Pulmonary artery endothelial cell (primary cell): ENCODE measurements at places on chromosomes 2 and 18. TPM values are rescaled to one million over a fixed set of nuclear protein-coding genes. Genes with fewer than 3 reads are reported as not detected.

Gene SH3BP4
- 47.7 and 56.5 TPM in 2 replicates for total RNA-seq

Gene LYG2
- total RNA-seq: not detected in 2 replicates

Gene CFAP210
- total RNA-seq: not detected in 2 replicates

Gene SMYD1
- total RNA-seq: not detected in 2 replicates

Gene SLC9A4
- not detected in 2 replicates for total RNA-seq

Gene RESP18
- total RNA-seq: not detected in 2 replicates

Gene DOCK10
- 21.9 and 25.4 TPM in 2 replicates for total RNA-seq

Gene GNLY
- total RNA-seq: not detected in 2 replicates

Gene DNER
- 0.07 TPM in 2 replicates for total RNA-seq

Gene LCT
- not detected in 2 replicates for total RNA-seq

Gene TCF7L1
- 2.4 and 3.5 TPM in 2 replicates for total RNA-seq

Gene OTOS
- total RNA-seq: not detected in 2 replicates

Gene AAMP
- total RNA-seq: 162 and 199 TPM in 2 replicates

- DNase-seq: no peak
Observed at GRCh38 chr2:28096421-28096820, 205.9 kb downstream of the BABAM2 start.

DNA sequence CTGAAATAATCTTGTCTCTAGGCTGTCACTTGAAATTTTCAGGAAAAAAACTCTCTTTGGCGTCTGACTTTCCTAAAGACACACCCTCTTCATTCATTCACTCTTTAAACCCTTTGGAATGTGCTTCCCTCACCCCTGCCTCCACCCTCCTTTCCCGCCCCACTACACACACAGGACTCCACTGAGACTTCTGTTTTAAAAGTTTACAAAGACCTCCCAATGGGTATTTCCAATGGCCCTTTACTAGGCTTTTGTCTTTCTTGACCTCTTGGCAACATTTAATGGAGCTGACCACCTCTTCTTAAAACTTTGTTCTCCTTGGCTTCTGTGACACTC is 96.1 kb downstream of the RBMS1 start:
- no peak for DNase-seq

DNA sequence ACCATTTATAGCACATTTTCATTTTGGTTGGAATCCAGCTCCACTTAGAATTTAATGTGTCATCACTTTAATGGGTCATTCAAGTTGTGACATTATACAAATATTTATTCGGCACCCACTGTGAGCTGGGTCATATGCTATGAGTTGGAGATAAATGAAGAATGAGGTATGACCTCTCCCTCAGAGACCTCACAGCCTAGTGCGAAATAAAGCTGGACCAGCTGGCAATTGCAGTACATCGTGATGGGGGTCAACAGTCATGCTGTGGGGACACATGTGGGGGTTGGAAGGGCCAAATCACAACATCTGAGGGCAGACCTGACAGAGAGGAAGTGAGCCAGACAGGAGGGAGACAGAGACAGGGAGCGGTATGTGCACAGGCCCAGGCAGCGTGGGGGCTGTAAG is 175.4 kb downstream of the MAIP1 start:
- DNase-seq: no peak

- no peak for DNase-seq
Observed at GRCh38 chr18:79401494-79402208, 5.9 kb downstream of the NFATC1 start.

GRCh38 chr2:44926957-44927356 is 14.5 kb upstream of the SIX3 start:
- DNase-seq: no peak

DNA sequence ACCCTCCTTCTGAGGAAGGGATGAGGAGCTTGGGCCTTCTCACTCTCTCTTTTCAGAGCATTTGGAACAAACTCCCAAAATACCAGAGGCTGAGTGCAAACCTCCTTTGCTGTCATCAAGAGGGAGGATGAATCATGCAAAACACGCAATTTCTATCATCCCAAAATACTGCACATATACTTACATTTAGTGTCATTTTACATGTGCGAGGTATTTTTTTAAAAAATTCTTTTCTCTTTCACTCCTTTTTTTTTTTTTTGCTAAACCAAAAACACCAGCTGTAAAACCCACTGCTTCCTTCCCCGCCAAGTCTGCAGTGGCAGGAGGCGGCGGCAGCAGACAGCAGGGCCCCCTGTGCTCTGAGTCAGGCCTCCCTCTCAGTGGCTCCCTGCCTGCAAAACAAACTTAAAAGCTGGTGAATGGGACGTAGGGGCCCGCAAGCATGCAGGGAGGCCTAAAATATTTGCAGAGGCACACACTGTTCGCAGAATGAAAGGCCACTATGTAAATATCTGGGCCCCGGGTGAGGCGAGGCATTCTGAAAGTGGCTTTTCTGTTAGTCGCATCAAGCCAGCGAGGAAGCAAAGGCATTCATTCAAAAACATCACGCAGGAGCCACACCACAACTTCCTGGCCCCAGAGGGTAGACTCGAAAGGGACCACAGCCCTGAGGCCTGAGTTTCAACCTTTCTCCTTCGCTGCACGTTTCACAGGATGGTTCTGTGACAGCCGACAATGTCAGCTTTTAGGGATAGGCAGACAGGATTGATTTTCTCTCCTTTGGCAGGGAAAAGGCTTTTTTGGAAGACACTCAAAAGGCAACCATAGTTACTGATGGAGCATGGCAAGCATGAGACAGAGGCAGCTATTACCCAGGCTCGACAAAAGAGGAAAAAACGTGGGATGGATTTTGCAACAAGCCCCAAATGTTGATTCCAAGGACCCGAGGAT is 73.4 kb downstream of the ACTR2 start:
- no peak for DNase-seq

GRCh38 chr18:74996055-74996454 is 212.9 kb downstream of the PTGR3 start:
- no peak for DNase-seq

DNA sequence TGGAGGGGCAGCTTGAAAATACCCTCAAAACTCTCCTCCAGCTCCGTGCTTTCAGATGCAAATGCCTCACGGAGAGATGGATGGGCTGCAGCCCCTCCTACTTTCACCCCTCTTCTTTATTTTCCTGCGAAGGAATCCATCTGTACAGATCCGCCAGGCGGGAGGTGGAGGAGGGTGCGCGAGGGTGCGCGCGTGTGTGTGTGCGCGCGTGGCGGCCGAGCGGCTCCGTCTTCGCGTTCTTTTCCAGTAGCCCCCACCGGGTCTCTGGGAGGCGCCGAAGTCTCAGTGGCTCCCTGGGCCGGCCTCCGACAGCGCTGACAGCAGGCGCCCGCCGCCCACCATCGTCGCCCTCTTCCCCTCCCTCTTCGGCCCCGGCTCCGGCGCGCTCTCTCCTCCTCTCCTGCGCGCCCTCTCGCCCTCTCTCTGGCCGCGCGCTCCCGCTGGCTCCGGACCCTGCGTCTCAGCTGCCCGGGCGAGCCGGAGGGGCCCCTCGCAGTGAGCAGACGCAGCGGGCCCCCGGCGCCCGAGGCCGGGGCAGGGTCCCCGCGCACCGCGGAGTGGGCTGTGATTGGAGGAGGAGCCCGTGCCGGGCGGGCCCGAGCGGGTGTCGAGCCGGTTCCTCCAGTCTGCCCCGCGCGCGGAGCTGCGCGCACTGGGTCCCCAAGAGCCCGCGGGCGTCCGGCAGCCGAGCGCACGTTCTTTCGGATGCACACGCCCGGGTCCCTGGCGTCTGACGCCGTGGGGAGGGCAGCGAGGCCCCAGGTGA is at the start of gene CDH7:
CDH7 (plus strand) TSS at position 624 of the 766 bp plus-strand sequence. CDS start 11,831 bp downstream, outside the sequence.
- DNase-seq: no peak

GRCh38 chr2:141362311-141362710 is 768.5 kb downstream of the LRP1B start:
- no peak for DNase-seq

DNA sequence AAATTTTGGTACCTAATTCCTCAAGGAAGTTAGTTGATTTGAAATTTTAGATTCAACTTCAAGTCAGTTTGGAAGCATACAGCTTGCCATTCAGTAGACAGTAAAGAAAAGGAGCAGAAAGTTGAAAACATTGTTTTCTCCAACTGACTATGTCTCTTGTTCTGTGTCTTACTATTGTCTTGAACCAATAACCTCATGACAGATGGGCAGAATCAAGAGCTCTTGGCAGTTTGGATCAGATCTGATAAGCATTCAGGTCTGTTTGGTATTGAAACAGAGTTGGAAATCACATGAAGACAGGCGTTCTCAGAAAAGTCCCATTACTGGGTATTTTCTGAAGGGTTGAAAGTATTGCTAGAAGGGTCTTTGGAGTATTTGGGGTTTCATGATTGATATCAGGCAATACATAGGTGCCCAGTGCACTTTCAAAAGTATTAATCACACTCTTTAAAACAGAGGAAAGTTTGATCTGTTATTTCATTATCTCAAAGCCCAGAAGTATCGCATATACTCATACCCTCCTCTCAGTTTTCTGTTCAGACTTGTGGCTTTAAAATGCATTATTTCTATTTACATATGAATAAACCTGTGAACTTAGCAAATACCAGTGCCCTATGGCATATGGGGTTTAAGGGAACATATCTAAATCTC is 428.4 kb upstream of the ZEB2 start:
- DNase-seq: no peak

- DNase-seq: no peak
Observed at GRCh38 chr2:12755384-12755783, 38.6 kb downstream of the TRIB2 start.

- no peak for DNase-seq
Observed at GRCh38 chr2:238696331-238696730, 151.6 kb upstream of the TWIST2 start.

DNA sequence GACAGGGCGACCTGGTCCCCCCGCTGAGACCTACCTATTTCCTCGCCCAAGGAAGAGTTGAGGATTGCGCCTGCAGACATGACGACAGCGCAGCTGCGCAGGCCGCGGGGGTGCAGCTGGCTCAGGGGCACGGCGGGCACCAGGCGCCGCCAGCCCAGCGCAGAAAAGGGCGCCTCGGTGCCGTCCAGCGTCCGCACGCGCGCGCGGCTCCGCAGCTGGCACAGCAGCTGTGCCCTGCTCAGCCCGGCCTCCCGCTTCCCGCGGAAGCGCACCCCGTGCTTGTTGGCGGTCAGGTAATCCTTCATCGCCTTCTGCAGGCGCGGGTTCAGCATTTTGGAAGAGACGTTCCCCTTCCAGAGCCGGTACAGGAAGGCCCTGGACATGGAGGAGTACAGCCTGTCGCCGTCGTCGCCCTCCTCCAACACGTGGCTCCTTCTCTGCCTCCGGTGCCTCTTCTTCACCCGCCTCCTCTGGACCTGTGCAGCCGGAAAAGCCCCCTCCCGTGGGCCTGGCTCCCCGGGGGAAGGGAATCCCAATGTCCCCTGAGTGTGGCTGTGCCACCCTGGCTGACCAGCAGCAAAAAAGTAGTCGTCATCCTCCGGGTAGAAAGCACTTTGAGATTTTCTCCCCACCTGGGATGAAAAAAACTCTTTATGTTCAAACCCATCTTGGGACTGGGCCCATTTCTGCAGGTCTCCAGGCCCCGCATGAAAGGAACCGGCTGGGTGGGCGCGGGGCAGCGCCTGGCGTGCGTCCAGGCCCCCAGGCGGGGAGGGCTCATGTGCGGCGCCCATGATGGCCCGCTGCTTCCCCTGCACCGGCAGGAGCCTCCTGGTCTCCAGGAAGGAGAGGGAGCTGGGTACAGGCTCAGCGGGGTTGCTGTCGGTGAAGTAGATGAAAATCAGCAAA is 42.7 kb downstream of the ST6GAL2 start:
- DNase-seq: no peak

DNA sequence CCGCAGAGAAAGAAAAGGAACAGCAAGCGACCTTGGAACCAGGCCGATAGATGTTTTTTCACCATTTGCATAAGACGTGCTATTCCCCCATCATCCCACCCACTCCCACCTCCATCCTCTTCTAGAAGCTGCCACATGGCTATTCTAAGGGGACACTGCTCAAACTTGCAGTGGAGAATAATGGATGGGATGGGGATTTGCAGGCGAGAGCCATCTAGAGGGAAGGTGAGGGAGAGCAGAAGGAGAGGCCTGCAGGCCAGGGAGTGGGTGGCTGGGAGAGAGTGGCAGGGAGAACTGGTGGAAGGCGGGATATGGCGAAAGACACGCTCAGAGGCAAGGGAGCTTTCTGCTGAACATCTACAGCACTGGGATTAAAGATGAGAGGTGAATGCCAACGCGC is 84.9 kb downstream of the MAPK4 start:
- no peak for DNase-seq

DNA sequence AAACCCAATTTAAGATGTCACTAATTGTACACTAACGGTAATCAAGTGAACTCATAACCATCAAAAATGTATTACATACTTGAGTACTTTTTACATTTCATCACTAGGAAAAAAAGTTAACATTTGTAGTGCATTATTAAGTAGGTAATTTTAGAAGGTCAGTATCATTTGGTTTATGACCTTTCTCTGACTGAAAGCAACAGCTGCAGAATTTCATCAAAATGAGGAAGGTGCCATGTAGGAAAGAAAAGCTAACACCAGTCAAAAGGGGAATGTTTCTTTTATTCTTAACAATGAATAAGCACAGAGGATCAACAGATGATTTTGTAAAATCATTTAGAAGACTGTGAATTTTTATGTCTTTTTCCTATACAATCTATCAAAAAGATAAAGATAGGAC is 79.0 kb downstream of the PIGN start:
- DNase-seq: no peak
